ENCODE measurements at places on chromosomes 5 and 9.

DNA sequence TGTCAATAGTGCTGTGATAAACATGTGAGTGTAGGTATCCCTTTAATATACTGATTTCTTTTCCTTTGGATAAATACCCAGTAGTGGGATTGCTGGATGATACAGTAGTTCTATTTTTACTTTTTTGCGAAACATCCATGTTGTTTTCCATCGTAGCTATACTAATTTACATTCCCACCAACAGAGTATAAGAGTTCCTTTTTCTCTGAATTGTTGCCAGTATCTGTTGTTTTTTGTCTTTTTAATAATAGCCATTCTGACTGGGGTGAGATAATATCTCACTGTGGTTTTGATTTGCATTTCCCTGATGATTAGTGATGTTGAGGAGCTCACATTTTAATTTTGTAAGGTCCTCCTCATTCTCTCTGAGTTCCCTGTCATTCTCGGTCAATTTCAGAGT is 71.1 kb upstream of the NFIL3 start:
- DNase-seq = no peak

GRCh38 chr5:131206772-131207171 is 36.0 kb downstream of the LYRM7 start:
- no peak for DNase-seq

- no peak for DNase-seq
Observed at GRCh38 chr5:142202282-142202681, 93.7 kb downstream of the NDFIP1 start.

DNA sequence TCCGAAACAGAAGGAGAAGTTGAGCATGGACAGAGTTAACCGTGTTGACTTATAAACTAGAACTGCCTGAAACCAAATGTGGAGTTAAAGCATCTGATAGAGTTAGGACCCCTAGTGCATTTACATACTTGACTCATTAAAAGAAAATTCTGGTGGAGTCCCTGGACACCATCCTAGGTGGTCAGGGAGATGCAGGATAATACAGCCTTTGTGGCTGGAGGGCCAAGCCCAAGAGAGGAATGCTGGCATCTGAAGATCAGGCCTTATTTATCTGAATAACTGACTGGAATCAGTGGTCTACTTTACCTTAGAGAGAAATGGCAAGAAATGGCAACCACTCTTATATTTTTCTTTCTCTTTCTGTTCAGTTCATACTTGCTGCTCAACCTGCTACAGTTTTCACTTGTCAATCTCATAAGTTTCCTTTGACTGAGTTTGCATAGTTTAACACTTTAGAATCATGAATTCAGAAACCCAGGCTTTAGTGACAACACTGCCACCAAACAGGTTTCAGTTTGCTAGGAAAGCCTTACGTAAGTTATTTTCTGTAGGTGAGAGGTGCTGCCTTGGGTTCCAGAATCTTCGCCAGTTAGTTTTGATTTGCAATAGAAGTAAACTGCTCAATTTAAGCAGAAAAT is 10.2 kb downstream of the CMYA5 start:
- DNase-seq = no peak

DNA sequence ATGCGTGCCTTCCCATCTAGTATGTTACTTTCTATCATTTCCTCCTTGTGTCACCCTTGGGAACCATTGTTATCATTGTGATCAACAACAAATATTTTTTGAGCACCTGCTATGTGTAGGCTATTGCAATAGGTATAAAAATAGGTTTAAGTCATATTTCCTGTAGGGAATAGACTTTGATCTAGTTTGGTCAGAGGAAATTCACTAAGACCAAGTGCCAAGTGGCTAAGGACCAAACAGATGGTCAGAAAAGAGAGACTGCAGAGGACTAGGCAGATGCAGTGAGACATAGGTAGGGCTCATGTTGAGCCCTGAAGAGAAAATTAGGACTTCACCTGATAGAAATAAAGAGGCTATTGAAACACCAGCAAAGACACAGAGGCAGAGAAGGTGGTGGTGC is 430.0 kb upstream of the ADAMTSL1 start:
- no peak for DNase-seq

- DNase-seq = no peak
Observed at GRCh38 chr5:142807372-142807911, 37.3 kb downstream of the ARHGAP26 start.

DNA sequence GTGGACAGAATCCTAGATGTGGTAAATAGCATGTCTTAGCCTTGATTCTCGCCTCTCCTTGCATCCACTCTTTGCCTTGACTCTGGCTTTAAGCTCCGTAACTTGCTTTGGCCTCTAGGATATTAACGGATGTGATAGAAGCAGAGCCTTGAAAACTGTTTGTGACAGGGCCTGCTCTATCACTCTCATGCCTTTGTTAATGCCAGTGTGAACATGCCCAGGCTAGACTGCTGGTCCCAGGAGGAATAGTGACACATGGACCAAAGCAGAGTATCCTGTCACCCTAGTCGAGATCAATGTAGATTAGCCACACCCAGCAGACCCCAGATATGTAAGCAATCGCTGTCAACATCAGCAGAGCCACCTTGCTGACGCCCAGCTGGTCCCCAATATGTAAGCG is 109.9 kb upstream of the C9orf72 start:
- DNase-seq = no peak

DNA sequence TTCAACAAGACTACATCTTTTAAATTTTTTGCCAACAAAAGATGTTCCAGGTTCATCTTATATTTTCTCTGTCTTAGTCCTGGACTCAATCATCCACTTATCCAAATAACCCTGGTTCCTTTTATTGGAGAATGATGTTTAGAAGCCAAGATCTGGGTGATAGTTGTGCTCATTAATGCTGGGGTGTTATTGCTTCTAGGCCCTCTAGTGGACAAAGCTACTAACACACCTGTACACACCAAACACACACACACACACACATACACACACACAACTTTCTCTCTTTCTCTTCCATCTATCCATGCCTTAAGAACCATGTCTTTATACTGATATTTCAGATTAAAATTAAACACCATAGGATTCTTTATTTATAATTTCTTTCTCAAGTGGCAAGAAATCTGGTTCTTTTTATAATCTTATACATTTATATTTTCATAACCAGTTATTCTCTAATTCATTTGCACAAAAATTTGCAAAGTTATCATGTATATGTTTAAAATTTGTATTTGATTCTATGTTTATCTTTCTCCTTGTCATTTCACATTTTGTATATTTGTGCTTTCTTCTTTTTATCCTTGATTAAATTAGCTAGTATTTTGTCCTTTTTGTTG is 179.1 kb upstream of the SMIM23 start:
- no peak for DNase-seq

DNA sequence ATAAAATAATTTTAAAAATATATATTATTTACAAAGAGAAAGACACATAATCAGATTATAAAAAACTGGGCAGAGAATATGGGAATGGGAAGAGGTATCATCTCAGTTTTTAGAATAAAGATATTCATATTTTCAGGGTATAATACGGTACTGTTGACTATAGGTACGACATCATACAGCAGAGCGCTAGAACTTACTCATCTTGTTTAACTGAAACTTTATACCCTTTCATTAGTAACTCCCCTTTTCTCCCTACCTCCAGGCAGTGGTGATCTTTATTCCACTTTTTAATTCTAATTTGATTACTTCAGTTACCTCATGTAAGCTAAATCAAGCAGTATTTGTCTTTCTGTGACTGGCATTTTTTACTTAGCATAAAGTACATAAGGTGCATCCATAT is 742.1 kb downstream of the MTRR start:
- no peak for DNase-seq

DNA sequence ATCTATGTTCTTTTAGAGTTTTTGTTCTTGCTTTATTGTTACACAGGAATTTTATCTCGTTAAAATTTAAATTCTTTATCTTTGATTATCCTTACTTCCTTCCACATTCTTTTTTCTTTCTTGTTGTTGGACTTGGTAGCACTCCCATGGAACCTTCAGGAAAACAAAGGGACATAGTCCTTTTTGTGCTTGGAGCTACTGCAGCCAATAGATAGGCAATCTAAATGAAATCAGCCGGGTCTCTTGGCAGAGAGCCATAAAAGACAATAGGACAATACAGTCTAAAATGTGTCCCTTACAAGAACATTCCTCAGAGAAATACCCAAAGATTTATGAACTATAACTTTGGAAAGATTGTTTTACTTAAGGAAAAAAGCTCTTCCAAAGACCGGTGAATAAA is 548.1 kb upstream of the C9orf72 start:
- DNase-seq = no peak

DNA sequence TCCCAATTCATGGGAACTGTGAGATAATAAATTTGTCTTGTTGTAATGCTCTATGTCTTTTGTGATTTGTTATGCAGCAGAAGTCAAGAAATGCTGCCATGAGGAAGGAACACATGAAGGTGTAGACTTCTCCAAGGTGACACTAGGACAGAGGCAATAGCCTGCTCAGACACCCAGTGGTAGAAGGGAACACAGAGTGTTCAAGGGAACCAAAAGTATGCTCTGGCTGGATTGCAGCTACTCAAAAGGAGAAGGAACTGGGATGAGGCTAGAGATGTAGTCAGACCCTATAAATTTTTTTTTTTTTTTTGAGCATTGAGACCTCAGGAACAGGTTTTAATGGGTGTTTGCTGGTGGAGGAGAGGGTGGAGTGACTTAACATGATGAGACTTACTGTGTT is 232.5 kb downstream of the PARP8 start:
- DNase-seq = no peak

GRCh38 chr5:135008556-135008955 is 25.5 kb downstream of the PITX1 start:
- DNase-seq = no peak

DNA sequence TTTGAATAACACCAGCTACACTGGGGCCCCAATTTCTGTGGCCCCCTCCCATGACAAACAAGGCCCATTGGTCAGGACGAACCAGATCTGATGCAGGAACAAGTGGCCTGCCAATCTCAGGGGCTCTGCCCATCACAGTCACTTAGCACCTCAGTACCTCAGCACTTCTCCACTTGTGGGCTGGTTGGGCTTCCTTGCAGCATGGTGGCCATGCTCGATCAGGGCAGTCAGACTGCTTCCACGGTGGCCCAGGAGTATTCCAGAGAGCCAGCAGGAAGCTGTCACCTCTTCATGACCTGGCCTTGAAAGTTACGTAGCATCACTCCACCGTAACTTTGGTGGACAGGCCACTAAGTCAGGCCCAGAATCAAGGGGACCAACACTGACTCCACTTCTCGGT is 206.5 kb downstream of the AUH start:
- DNase-seq = no peak

DNA sequence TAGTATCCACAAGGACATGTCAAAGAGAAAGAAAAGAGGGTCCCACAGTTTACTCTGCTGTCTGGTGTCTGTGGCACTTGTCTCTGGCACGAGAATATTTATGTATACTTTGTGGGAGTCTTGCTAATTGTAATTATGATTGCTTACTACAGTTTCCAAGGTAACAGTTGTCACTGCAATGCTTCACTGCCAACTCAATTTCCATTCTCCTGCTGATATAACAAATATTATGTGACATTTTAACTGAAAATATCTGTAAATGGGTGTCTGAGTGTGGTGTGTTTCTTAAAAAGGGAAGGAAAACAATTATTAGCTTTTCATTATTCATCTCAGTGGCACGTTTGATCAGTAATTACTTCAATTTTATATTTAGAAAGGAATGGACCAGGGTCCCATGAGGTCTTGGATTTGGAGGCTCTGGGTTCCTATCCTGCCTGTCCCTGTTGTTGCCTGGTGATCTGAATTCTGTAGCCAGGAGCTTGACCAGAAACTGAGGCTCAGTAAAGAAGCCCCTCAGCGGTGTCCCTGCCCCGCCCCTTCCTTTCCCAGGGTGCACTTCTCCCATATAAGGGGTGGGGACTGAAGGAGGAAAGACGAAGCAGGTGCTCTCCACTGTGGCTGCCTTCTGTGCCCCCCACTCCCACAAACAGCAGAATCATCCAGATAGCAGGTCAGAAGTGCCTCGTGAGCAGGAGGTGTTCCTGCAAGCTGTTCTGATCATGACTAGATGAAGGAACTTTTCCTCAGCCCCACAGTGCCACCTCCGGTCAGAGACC is 137.3 kb upstream of the KIF2A start:
- no peak for DNase-seq

DNA sequence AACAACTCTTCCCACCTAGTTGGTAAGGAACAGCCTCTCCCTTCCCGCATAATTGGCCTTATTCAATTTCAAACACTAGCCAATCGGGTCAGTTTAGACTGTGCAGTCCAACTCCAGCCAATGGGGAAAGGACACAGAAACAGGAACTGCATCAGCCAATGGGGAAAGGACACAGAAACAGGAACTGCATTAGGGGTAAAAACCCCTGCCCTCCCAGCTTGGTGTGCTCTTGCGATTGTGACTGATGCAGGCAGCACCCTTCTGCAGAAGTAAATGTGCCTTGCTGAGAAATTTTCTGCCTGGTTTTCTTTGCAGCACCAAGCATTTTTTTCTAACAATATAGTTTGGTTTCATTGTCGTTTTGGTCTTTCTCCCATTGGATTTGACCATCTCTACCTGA is 8.5 kb upstream of the GLT6D1 start:
- no peak for DNase-seq

DNA sequence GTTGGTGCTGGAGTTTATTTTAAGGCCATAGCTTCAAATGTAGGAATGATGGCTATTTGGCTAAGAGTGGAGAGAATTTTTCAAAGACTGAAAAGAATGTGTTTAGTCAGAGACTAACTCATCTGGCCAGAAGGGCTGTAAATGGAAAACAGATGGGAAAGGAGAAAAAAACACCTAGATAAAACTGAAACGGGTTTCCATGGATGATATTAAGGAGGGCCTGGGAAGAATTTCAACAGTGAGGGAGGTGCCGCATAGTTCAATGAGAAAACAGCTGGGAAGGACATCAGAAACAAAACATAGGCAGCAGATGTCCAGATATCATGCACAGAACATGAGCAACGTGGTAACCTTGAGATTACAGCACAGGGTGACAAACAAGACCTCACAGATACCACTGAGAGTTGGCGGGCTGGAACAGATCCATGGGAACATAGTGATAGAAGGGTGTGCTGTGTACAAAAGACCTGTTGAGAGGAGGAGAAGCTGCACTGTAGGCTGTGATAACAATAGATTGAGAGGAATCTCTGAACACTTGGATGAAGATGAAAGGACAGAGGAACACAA is 31.2 kb upstream of the RAD23B start:
- DNase-seq = no peak

DNA sequence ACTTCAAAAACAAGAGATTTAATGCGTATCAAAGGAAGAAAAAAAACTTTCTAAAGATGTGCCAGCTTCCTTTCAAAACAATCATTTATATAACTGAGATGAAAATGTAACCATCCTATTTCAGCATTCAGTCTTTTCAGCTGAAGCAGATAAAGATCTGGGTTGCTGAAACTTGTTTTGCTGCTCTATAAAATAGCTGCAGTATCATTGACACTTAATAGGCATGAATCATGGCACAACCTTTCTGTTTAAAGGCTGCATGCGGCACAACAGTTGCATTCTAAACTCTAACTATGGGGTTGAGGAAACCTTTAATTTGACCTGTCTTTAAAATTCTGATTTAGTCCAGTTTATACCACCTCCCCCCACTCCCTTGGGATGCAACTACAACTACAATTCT is 196.7 kb downstream of the MPDZ start:
- DNase-seq = no peak

- no peak for DNase-seq
Observed at GRCh38 chr9:113520109-113520642, 56.6 kb downstream of the RGS3 start.

- no peak for DNase-seq
Observed at GRCh38 chr9:20367855-20368254, 254.4 kb downstream of the MLLT3 start.

Data from renal cortex interstitium (tissue), 15 donors.